ENCODE measurements at places on chromosomes 3 and 15.
A peak's percentile ranks its signal among the peaks of the same experiment; 100 is the strongest.

- DNase-seq, result no peak
These were observed 260.3 kb downstream of the XXYLT1 start for GRCh38 chr3:195010551-195011100.

DNA sequence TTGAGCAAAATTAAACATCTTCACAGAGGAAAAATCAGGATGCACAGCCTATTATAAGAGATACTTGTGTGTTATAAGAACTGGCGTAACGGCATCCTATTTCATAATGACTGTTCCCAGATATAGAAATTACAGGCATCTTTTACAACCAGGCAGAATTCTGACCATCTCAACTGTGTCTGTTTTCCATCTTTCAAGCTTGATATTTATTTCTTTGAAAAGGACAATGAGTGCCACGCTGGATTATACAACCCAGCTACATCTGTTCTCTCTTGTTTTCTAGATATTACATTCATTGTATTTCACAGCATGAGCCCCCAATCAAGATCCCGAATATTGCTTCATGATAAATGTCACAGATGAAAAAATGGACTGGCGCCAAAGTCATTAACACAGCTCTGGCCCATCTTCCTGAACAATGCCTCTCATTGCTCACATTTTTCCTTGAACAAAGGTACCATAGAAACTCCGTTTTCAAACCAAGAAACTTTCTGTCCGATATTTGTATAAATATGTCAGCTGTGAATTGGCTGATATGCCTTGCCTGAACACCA lies 420.6 kb downstream of the TBL1XR1 start:
- DNase-seq, result no peak

GRCh38 chr3:124843047-124843446 lies 44.1 kb downstream of the ITGB5 start:
- DNase-seq, result no peak

DNA sequence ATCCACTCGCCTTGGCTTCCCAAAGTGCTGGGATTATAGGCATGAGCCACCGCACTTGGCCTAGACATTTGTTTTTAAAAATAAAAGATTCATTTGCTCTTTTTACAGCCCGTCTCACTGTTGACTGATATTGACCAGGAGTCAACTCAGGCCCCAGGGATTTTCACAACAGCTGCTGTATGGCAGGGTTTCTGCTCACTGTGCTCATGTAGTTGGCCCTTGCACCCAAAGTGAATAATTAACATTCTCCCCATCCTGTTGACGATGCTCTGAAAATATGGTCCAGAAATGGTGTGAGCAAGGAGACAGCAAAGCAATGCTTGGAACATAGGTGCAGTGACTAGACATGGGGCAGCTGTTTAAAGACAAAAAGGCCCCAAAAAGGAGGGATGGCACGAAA lies 2.9 kb upstream of the CCR5 start:
- no peak for DNase-seq

DNA sequence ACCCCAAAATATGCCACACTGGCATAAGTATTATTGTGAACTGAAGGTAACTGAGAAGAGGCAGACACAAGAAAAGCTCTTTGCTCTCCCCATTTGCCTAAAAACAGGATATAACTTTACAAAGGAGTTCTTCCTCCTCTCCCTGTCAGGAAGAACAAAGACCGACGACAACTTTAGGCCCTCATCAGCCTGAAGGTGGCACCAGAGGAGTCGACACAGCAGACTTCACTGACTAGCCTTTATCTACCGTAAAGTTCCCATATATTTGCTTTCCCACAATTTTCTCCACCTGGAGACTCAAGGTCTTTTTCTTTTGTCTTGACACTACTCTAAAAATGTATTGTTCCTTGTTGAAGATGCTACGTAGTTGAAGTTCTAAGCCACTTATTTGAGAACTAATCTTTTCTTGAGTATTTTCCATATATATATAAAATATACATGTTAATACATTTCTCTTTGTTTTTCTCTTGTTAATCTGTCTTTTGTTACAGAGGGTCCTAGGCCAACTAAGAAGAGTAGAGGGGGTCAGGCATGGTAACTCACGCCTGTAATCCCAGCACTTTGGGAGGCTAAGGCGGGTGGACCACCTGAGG lies 16.2 kb upstream of the XIRP1 start:
- DNase-seq, result no peak

- DNase-seq, result no peak
These were observed 26.3 kb downstream of the DZIP1L start for GRCh38 chr3:138089091-138089490.

- no peak for DNase-seq
These were observed 71.9 kb downstream of the SSR3 start for GRCh38 chr3:156483002-156483401.

DNA sequence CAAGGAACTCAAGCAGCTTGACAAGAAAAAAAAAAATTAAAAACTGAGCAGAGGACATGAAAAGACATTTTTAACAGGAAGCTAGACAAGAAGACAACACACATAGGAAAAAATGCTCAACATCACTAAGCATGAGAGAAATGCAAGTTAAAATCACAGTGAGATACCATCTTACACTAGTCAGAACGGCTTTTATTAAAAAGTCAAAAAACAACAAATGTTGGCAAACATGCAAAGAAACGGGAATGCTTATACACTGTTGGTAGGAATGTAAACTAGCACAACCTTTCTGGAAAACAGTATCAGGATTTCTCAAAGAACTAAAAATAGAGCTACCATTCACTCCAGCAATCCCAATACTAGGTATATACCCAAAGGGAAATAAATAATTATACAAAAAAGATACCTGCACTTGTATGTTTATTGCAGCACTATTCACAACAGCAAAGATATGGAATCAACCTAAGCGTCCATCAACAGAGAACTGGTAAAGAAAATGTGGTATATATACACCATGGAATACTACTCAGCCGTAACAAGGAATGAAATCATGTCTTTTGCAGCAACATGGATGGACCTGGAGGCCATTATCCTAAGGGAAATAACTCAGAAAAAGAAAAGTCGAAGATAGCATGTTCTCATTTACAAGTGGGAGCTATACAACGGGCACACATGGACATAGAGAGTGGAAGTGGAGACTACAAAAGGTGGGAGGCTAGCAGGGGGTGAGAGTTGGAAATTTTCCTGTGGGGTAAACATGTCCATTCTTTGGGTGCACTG lies 5.2 kb downstream of the GOLIM4 start:
- DNase-seq, result no peak

- no peak for DNase-seq
These were observed 57.4 kb downstream of the UMPS start for GRCh38 chr3:124787476-124788195.

DNA sequence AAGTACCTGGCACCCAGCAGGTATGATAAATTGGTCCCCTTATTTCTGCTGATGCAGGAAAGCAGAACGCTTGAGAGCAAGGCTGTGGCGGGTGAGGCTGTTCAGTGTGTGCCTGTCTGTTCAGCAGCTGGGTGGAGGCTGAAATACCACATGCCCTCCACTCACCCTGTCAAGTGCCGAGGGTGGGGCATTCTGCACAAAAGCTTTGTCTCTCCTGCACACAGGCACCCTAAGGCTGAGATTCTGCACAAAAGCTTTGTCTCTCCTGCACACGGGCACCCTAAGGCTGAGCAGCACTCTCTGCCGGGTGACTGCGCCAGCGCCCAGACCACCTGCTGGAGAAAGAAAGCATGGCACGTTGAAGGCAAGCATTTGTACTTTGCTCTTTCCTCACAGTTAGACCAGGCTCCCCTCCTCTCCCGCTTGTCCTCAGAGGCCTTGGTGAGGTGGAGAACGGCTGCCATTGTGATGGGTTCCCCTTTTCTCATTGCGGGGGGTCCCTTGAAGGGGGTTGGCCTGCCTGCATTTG lies 97.5 kb downstream of the BDH1 start:
- DNase-seq, result peak; percentile 15

- DNase-seq, result no peak
These were observed 100.3 kb downstream of the APBA2 start for GRCh38 chr15:28986108-28986507.

DNA sequence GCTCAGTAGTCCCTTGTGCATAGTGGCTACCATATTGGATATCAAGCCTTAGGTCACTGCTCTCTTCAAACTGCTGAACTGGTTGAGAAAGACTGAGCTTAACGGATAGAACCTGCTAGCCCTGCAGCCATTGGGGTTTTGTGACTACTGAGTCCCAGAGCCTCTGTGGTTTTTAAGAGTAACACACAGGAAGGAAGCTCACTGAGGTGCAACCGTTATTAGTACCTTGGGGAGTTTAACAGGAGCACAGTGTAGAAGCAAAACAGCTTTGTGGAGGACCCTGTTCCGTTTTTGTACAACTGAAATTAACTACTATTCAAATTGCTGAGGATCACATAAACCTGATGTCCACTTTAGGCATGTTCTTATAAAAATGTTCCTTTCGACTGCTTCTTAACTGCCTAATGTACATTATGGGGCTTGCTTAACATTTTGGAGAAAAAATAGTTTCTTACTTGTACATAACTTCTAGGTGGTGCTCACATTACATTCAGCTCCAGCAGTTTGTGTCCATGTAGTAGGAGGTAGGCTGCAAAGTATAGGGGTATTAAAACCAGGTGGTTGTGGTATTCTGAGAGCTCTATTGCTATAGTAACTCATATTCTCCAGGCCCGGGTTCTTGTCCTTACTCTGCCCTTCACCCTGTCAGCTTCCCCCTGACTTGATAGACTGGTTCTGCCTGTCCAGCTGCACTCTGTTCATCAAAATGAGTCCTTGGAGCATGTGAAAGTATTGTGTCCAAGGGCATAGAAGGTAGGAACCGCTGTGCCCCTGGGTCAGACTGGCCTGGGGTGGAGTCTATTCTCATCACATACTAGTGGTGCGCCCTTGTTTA lies 17.3 kb downstream of the PXK start:
- no peak for DNase-seq

DNA sequence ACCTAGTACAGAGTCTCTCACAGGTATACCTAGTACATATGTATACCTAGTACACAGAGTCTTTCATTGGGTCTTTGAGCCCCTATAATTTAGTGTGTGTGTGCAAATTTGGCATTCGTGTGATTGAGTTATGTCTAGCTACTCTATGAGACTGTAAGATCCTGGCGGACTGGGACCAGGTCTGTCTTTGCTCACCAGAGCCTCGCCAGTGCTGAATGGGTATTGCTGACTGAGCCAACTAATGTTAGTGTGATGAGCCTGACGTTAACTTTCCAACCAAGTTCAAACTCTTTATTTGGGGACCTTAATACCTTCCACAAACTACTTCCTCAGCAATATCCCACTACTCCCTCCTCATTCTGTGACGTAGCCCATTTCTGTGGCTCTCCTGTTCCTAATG lies 35.6 kb downstream of the SETMAR start:
- DNase-seq, result no peak

DNA sequence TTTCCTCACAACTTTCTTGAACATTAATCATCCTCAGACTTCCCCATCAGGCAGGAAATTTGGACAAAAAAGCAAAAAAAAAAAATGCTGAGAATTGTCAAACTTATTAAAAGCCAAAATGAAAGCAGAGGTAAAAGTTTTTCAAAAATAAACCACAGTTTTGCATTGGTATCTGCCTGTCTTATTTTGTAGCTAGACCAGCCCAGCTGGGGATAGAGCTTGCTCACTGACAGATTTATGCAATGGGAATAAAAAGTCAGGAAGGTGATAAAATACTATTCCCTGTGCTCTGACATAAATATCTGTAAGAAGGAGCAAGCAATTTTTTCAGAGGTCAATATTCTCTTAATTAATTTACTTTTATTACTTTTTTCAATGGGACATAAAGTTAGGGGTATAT lies 1006.7 kb upstream of the ALCAM start:
- no peak for DNase-seq

- DNase-seq, result no peak
These were observed 333.4 kb downstream of the THSD4 start for GRCh38 chr15:71448688-71449114.

DNA sequence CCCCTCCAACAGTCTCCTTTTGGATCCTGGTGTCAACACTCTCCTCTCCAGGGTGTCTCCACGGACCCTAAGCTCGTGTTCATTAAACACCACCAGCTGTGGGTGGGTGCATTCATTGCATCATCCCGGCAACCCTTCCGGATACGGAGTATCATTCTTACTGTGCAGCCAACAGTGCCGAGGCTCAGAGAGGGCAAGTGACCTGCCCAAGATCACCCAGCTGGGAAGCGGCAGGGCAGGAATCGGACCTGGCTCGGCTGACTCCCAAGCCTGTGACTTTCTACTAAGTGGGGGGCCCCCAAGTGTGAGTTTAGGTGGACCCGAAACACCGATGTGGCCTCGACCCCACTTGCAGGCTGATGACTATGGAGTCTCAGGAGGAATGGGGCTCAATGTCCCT lies 20.4 kb downstream of the H1-8 start:
- no peak for DNase-seq

- no peak for DNase-seq
These were observed 63.4 kb downstream of the ESYT3 start for GRCh38 chr3:138497851-138498250.

- no peak for DNase-seq
These were observed 100.9 kb downstream of the P3H2 start for GRCh38 chr3:190019844-190020243.

GRCh38 chr15:83108266-83109219 lies 1.1 kb downstream of the TM6SF1 start:
- no peak for DNase-seq

DNA sequence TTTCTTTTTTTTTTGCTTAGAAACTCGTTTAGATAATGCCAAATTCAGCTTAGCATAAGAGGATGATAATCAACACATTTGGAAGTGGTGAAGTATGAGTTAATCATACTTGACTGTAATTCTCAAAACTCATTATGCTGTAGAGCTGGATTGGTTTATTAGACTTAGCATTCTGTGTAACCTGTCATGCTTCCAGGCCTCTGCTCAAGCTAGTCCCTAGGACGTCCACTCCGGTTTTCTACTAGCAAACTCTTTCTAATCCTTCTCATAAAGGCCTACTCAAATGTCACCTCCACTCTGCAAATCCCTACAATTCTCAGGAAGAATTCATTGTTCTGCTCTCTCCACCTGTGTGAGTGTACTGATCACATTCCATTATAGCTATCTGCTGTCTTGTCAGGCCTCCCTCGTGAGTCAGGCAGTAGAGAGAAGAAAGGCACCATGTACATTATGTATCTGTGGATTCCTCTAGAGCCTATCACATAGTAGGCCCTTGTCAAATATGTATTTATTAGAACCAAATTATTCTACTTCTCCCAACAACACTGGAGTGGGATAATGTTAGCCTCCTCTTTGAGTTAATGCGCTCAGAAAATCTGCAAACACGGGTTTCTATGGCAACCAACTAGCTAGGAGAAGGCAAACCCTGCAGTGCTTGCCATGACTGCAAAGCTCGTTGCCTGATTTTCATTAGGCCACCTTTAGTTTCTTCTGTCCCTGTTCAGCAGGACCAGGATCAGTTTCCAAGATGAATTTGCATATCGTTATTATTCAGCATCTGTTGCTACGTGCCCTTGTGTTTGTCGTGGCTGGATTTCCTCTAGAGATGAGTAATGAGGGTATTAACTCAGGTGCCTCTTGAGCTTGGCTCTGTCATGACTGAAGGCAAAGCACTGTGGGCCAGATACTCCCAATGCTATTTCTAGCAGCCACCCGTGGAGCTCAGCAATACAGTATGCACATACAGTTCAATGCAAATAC lies 30.7 kb downstream of the ATP13A5 start:
- no peak for DNase-seq

- no peak for DNase-seq
These were observed 97.4 kb upstream of the PLXND1 start for GRCh38 chr3:129703913-129704312.
